Activated naive CD4-positive, alpha-beta T cell treated with anti-CD3 and anti-CD28 coated beads, Interleukin-2, amount 50 U/mL, for 72 hours (primary cell): ENCODE measurements at places on chromosomes 6 and 20. TPM values are rescaled to one million over a fixed set of nuclear protein-coding genes. Genes with fewer than 3 reads are reported as not detected.

Gene PPP1R11
- 48.5 TPM for total RNA-seq

Gene ADAT2
- total RNA-seq, result 30.8 TPM

Gene CRYBG1
- 23.0 TPM for total RNA-seq

Gene TAP2
- total RNA-seq, result 118 TPM

Gene BEND6
- total RNA-seq, result not detected
